ENCODE measurements at places on chromosomes 2 and 18.

DNA sequence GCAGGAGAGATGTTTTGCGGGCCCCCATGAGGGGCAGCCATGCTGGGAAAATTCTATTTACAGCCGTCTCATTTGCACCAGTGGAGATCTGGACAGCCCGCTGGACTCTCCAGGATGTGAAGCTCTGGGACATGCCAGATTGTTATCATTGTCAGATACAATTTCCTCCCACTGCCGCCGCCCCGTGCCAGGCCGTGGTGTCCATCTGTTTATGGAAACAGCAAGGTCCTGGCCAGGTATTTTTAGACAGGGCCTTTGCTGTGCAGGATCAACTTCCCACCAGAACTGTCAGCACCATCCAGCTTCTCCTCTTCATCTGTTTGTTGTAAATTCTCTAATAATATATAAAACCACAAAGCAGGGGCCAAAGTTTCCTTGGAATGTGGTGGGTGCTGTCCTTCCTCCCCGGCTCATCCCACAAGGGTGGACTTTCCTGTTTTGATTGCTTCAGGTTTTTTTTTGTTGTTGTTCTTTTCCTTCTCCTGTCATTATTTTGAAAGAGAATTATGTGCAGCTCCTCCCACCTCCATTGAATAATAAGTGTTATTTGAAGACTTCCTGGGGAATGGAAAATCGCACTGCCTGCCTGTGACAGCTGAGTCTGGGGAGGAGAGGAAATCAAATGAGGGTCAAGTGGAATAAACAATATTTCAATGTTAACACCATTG lies 398.1 kb downstream of the TNS1 start:
- DNase-seq = no peak

GRCh38 chr2:85266146-85267041 lies 61.4 kb downstream of the TGOLN2 start:
- peak; percentile 29 for DNase-seq

DNA sequence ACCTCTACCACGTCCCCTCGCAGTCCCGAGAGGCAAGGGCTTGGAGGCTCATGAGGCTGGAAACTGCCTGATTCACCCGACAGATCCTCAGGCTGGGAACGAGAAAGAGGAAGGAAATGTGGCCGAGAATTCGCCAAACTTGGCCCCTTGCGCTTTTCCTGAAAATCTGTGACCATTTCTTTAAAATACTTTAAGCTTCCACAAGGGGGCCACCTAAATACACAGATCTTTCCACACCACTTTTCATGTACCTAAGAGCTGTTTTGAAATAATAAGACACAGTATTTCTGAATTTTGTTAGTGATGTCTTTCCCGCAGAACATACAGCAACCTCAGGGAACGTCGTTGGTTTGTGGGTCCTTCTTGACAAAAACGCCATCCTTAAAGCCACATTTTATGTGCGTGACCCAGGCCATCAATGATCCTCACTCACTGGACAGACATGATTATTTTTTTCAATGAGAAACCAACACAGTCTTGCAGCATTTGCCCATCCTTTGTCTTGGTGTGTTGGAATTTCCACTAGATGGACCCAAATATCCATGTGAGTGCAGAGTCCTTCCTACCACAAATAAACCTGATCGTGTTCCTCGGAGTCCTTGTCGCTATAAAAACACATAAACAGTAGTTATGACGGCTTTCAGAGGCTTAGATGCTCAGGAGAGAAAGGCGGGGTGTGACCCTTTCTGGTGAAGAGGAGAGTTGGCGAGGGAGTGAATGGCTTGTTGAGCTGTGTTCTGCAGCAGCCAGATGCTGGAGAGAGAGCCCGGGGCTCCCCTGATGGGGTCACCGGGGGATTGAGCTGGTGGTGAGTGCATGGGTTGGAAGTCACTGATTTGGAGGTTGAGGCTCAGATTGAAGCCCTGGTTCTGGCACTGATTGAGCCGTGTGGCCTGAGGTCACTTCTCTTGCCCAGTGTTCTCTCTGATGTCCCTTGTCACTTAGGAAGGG lies 25.0 kb downstream of the DCDC2C start:
- peak; percentile 40 for DNase-seq

DNA sequence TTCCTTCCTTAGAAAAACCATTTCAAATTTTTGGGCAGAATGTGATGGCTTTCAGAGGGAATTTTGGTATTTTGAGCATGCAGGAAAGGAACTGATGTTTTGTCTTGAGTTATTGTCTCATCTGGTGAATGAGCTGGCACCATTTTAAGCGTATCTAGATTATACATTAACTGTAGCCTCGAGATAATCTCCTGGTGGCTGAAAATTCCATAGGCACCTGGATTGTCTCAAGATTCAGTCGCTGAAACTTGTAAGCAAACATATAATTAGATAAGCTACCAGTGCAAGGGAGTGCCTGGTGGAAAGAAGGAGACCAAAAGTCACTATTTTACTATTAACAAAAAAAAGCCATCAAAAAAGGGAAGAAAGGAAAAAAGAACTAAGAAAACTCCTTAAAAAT lies 687.8 kb upstream of the DDX18 start:
- DNase-seq = no peak

DNA sequence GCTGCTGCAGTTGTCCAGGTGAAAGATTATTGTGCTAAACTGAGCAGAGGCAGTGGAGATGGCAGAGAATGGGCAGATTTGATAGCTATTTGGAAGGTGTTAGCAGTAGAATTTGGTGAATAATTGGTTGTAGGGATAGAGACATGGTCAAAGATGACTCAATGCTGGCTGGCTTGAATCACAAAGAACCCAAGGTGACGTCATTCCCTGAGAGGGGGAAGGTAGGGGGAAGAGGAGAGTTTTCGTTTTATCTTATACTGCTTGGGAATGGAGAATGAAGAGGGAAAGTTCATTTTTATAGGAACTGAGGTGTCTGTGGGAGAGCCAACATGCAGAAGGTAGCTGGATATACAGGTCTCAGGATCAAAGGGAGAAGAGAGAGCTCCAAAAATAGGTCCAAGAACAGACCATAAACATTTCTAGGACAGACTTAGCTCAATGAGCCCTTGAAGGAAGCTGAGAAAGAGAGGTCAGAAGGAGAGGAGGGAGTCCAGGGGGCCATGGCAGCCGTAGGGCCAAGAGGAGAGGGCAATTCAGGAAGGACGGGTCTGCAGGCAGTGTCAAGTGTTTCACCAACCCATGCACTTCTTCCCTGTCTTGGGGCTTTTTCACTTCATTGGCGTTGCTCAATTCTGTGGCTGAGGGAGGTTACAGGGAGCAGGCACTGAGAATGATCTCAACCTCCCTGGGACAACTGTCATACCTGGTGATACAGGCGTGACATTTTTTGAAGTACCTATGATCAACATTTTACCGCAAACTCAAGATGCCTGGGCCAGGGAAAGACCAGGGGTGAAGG lies 281.3 kb downstream of the TDRD15 start:
- peak; percentile 2 for DNase-seq

DNA sequence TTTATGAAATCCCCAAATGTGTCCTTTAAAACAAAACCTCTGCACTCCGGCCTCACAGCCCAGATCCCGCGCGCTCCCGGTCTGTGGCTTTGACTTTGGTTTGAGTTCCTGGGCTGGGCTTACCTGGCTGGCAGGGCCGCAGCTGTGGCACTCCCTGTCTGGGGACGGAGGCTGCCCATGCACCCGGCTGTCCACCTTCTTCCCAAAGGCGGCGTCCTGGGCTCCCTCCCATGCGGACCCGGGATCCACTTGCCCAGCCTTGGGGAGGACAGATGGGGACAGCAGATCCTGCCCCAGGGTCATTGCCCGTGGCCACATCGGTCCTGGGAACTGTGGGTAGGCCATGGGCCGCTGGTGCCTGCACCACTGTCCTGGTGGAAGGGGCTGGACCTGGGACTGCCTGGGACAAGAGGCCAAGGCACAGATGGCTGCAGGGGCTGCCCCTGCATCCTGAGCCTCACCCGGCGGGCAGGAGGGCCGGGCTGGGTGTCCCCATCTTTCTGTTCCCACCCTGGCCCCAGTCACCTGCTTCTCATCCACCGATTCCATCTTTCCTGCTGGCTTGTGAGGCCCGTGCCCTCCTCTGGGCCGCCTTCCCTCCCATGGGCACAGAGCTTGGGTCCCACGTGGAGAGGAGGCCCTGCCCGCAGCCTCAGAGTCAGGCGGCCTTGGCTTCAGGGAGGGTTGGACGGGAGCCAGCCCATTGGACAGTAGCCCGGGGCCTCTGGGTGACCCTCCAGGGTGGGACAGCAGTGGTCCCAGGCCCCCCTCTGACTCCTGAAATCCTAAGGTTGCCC lies 27.7 kb downstream of the NFATC1 start:
- no peak for DNase-seq

DNA sequence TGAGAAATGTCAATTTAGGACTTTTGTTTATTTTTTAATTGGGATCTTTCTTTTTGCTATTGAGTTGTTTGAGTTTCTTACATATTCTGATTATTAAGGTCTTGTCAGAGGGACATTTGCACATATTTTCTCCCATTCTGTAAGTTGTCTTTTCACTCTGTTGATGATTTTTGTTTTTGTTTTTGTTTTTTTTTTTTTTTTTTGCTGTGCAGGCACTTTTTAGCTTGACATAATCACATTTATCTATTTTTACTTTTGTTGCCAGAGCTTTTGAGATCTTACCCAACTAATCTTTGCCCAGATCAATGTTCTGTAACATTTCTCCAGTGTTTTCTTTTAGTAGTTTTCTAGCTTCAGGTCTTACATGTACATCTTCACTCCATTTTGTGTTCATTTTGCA lies 166.6 kb downstream of the EPHA4 start:
- DNase-seq = no peak

DNA sequence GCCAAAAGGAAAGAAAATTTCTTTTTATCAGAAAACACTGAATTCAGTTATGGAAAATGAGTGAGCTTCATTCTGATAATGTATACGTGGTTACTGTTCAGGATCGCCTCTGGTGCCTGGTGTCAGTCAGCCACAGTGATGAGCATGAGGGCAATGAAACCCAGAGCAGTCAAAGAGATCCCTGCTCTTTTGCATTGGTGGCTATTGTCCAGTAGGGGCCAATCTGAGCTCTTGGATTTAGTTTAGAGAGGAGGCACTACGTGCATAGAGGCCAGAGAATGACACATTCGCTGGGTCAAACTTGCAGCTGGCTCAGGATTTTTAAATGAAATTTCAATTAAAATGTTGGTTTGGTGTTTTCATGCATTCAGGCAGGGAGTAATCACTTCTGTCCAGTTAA lies 522.9 kb downstream of the TMEM182 start:
- no peak for DNase-seq

GRCh38 chr18:13611142-13611600 lies 115.2 kb downstream of the FAM210A start:
- no peak for DNase-seq

DNA sequence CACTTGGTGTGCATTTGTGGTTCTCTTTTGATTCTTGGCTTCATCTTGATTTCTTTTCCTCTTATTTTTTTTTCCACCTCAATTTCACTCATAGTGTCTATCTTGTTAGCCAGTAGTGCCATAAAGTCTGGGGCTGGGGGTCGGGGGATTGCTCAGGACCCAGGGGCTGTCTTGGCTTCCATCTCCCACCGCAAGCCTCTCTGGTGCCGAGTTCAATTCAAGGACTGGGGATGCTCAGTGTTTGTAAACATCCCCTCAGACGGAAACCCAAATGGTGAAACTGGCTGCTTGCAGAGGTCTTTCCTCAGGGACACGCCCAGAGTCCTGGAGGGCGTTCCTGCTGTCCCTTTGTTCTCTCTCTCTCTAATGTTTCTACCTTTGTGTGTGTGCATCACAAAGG lies 173.3 kb downstream of the TWIST2 start:
- DNase-seq = no peak

DNA sequence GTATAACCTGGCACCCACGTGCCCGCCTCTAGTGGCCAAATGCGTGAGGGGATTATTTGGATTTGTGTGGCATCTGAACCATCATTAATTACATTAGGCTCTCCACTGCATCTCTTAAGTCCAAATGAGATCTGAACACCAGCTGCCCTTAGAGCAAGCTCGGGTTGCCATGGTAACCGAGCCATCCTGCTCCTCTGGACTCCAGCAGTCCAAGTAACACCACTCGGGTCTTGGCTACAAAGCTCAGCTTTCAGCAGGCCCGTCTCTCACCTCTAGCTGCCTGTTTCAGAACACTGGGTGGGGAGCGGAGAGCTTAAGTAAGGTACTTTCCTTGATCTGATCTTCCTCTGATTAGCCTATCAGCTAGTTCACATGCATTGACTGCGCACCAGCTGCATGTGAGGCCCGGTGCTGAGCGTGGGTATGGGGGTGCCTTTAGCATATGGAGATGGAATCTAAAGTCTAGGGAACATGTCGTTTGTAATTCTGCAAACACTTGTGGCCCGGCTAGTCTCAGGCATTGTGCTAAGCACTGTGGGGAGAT lies 14.1 kb upstream of the CYS1 start:
- DNase-seq = no peak

GRCh38 chr2:95382192-95382591 lies 20.3 kb upstream of the FAHD2A start:
- no peak for DNase-seq

DNA sequence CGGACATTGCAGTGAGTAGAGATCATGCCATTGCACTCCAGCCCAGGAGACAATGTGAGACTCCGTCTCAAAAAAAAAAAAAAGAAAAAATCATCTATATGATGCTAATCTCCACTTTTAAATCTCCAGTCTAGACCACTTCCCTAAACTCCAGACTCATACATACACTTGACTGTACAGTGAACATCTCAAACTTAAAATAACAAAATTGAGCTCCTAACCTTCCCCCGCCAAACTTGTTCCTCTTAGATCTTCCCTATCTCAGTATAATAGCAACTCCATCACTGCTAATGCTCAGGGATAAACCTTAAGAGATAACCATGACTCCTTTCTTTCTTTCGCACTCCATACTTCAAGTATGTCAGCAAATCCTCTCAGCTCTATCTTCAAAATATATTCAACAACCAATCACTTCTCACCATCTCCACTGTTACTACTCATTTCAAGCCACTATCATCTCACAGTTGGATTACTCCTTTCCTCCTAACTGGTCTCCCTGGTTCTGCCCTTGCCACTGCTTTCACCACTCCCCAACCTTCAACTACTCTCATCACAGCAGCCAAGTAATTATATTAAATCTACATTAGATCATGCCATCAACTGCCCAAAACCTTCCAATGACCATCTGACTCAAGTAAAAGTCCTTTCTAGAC lies 12.0 kb downstream of the MEMO1 start:
- DNase-seq = peak; percentile 9

DNA sequence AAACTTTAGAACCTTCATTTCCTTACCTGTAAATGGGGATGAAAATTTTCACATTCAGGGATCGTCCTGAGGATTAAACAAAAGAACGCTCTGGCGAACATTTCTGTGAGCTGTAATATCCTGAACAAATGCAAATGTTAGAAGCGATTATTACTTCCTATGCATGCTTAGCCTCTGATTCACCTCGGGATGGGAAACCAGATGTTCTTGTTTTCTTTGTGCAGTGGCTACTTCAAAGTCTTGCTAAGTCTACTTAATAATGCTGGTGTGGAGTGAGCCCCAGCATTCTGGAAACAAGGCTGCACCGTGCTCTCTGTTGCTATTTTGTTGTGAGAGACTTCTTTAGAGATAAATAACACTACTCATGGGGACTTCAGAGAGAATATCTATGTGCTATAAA lies 119.1 kb upstream of the PELI1 start:
- no peak for DNase-seq
